Stimulated activated CD8-positive, alpha-beta memory T cell treated with anti-CD3 and anti-CD28 coated beads, Interleukin-4, amount 100 ng/mL, for 48 hours (primary cell): ENCODE measurements at places on chromosomes 4 and X.

DNA sequence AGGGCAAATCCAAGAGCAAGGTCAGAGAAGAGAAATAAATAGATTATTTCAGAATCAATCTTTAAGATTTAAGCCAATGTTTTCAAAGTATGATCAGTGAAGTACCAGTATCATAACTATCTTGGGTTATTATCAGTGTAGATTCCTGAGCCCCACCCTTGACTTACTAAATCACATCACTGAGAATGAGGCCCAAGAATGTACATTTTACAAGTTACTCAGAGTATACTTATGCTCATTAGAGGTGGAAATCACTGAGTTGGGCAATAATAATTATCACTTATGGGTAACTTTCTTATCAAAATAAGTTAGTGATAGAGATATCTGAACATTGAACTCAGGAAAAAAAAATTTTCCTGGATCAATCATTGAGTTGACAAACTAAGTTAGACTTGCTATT lies 121.6 kb upstream of the NOCT start:
- no peak for DNase-seq

DNA sequence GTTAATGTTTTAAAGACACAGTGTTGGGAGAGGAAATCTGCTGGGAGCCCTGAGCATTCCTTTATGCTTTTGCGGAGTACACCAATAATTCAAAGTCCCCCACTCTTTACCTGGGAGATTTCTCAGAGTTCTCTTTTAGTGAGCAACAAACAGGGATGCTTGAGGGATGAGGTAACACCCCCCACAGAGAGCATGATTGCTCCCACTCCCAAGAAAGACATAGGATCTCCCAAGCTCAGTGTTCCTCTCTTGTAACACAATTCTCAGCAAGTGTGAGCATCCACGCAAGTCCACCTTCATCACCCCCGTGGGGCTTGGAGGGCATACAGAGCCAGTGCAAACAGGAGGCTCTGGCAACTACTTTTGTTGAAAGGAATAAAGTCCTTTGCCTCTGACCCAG lies 36.1 kb downstream of the GSPT2 start:
- DNase-seq = no peak

DNA sequence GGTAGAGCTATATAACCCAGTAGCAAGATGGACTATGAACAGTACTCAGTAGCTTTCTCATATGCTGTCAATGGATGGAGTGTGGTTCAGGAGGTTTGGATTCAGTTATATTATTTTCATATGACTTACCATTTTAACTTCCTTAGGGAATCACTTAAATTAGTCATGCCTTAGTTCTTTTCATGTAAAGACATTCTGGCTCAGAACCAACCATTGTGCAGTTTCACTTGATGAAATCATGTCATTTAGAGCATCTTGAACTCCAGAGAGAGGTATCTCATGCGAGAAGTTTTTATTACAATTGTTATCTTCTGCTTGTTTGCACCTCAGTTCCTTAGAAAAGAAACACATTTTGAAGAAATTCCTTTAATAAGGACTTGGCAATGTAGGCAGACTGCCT lies 55.8 kb downstream of the IL1RAPL2 start:
- DNase-seq = no peak

GRCh38 chr4:76690906-76691275 lies 207.1 kb downstream of the SOWAHB start:
- no peak for DNase-seq

DNA sequence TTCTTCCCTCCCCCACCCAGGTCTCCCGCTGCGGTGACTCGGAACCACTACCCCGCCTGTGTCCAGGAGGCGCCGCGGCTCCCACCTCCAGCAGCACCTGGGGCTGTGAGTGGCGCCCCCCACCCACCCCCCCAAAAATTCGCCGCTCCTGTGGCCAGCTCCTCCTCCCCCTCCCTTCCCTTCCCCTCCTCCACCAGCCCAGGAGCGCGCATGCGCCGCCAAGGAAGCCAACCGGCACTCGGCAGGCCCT lies 278 bp downstream of the CLOCK start:
- DNase-seq = no peak

- no peak for DNase-seq
These were observed 436.0 kb downstream of the CENPC start for GRCh38 chr4:67109276-67109675.

- no peak for DNase-seq
These were observed 129.7 kb downstream of the RAPGEF2 start for GRCh38 chr4:159232465-159233106.
